ENCODE measurements at places on chromosomes 13 and 19.
A peak's percentile ranks its signal among the peaks of the same experiment; 100 is the strongest.

DNA sequence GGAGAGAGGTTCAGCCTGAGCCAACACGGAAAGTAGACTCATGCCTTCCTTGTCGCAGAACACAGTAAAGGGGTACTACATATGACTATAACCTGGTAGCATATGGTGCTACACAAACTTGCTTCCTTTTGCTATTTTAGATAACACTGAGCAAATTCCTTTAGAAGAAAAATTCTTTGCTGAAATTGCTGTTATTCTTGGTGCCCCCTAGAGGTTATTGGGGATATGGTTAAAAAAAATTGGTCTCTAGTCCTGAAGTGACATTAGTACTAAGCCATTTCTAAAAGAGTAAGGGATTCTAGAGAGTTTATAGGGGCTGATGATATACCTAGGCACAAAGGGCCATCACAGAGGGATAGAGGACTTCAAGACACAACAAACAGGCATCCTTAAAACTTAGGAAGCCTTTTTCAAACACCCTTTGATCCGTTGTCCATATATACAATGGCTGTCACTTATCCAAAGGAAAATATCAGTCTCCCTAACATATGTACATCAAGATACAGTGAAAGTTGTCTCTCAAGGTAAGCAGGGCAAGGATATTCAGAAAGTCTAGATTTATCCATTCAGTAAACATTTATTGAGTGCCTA, 13.9 kb upstream of the HS6ST3 start:
- DNase-seq, result no peak

DNA sequence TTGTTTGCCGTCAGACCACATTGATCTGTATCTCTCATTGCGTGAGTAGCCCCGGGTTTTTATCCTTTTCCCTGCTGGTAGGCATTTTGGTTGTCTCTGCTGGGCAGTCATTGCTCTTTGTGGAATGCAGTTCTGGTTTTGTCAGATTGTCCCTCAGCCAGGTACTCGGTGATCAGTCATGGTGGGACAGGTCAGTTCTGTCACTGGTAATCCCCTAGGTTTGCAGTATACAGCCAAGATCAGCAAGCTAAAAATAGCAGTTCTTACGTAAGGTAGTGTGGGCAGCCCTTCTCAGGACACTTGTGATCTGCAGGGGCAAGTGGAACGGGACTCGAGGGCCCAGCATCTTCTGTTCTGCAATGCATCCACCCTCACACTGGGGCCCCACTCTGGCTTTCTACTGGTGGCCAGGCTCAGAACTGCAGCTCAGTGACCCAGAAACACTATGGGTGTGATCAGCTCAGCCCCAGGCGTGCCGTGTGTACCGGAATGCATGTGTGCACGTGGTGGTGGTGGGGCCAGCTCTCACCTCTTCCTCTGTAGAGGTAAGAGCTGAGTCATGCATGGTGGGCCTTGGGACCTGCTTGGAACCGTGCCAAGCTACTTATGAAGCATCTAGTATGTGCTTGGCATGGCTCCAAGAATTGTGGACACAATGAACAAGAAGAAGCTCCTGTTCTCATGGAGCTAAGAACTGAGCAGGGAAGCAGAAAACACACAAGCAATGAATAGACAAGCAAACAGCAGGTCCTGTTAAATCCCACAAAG, 6.3 kb downstream of the PLEKHF1 start:
- no peak for DNase-seq

GRCh38 chr19:10593820-10594637, 6.9 kb upstream of the AP1M2 start:
- peak; percentile 80 for DNase-seq

DNA sequence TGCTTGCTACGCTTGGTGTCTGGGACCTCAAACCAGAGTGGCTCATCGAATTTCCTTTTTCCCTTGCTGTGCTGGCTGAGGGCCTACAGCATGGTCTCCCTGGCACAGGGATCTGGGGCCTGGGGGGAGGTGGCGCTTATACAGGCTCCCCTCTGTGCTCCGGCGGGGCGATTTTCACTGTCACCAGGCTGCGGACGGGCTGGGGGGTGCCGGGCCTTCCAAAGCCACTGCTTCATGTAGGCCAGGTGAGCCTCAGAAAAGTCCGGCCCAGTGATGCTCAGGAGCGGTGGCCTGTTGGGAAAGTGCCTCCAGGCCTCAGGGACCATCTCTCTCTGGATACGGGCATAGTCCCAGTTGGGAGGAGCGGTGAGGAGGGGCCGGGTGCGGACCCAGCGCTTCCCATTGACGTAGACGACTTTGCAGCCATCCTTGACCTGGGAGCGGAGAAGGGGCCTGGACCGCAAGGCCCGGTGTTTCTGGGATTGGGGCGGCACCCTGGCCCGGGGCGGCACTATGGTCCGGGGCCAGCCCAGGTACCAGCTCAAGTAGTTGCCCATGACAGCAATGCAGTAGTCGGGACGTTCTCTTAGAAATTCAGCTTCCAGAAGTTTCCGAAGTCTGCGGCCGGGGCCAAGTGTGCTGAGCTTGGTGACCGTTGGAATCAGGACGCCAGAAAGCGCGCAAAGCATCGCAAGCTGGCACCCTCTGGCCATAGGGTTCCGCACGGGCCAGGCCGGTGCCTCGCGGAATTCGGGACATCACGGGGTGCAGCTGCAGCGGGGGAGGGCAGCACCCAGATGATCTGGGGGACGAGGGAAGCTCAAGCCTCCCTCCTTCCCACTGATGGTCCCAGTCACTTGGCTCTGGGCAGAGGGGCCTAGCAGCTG, 255.9 kb downstream of the SLC7A1 start:
- no peak for DNase-seq
